Stimulated activated CD4-positive, alpha-beta T cell treated with anti-CD3 and anti-CD28 coated beads, Interleukin-1b, Interleukin-23, amount 100 ng/mL, for 1 hour (primary cell): ENCODE measurements at places on chromosomes 6 and 20.

GRCh38 chr6:36368421-36368820 lies 19.0 kb downstream of the ETV7 start:
- no peak for DNase-seq

DNA sequence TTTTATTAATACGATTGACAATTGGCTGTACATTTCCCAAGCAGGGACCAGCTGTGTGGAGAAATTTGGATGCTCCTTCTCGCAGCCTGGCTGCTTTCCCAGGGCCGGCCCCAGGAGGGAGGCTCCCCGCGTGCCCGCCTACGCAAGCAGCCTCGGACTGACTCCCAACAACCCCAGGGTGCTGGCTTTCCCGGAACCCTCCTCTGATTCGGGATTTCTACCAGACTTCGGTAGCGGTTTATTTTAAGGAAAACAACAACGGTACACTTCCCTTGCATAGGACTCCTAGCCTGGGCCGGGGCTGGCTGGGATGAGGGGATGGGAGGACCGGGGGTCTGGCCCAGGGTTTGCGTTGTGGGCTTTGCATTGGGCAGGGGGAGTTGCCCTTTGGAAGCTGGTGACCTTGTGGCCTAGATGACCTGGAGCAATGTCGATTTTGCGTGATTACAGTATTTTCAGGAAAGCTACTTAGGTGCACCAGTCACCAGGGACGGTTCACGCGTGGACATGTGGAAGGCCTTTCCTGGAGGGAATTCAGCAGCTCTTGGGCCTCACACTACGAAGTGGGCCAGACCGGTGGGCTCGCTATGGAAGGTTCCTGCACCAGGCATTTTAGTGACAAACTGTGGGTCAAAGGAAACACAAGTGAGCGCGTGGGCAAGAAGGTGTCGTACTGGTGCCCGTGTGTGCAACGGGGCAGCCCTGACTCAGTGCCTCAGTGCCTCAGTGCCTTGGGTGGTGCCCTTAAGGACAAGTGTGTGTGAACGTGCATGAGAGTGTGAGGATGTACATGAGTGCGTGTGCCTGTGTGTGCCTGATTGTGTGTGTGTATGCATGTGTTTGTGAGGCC lies 20.7 kb upstream of the PHACTR3 start:
- DNase-seq = no peak

DNA sequence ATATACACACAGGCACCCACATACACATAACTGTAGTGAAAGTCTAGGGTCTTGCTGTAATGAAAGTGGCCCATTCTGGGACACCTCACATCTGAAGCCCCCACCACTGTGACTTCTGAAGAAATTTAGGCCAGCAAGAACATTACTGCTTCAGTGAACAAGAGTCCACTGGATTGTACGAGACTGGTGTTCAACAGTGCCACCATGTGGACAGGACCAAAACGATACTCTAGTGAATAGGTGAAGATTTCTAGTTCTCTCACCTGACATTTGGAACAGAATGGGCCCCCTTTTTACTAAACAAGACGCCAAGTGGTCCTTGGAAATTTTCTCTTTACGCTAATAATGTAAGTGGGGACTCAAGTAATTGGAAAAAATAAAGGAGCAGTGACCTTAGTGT lies 156.9 kb downstream of the MAFB start:
- no peak for DNase-seq

DNA sequence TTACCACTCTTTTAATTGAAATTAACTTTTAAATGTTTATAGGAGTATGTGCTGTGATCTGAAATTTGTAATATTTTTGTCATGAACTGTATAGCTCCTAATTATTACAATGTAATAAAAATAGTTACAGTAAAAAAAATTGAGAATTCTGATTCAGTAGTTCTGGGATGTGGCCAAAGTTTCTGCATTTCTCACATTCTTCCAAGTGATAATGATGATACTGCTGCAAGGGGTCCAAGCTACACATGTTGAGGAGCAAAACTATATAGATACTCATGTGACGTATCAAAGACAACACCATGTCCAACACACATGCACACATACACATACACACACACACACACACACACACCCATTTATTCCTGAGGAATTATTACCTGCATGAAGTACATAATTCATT lies 71.0 kb upstream of the FAM83B start:
- DNase-seq = no peak

GRCh38 chr6:158642097-158642601 lies 2.4 kb downstream of the DYNLT1 start:
- no peak for DNase-seq

DNA sequence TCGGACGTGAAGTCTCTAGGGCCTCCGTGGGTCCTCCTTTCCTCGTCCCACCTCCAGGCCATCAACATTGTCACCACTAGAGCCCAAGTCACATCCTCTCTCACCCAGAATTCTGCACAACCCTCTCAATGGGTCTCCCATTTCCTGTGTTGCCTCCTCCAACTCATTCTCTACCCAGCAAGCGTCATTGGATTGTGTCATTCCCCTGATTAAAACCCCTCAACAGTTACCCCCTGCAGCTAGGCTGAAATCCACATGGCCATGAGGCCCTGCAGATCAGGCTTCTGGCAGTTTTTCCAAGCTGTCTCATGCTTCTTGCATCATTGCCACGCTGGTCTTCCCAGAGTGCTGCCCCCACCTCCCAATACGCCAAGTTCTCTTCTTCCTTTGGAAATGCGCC lies 12.9 kb upstream of the FAM210B start:
- DNase-seq = no peak

DNA sequence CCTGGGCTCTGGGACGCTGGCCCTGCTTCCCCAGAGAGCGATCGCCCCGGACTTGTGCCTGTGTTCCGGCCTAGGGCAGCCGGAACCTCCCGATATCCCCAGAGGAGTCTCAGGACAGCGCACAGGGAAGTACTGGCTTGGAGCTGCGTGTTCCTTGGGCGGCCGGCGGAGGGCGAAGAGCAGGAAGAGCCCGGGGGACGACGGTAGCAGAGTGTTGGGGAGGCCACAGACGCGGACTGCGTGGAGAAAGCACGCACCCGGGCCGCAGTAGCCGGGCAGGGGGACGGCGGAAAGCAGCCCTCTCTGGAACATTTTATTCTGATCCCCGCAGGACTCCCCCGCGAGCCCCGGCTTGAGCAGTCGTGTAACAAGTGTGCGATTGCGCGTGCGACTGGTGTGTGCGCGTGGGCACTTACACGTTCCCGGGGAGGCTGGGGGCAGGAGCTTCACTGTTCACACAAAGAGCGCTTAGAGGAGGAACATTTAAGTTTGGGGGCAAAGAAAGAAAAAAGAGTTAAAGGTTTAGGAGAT lies 36.1 kb downstream of the NCR2 start:
- DNase-seq = no peak

DNA sequence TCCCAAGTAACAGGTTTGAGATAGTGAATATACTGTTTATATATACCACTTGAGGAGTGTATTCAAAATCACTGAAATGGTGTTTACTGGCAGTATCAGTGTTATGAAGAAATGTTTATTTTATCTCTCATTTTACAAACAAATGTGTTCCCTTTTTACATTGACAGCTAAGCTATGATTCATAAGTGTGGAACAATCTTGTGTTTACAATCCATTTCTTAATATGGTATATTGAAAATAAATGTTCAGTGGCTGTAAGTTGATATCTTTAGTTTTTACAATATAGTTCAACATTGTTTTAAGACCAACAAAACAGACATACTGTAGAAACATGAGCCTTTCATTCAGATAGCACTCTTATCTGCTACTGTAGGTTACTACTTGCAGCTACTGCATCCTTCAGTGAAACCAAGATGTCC lies 14.3 kb downstream of the PHF3 start:
- DNase-seq = no peak

- no peak for DNase-seq
These were observed 248.6 kb downstream of the ALDH8A1 start for GRCh38 chr6:134701301-134701700.

- no peak for DNase-seq
These were observed 12.4 kb downstream of the DSN1 start for GRCh38 chr20:36761125-36761524.

GRCh38 chr20:57025666-57026224 lies 240.7 kb downstream of the BMP7 start:
- no peak for DNase-seq

DNA sequence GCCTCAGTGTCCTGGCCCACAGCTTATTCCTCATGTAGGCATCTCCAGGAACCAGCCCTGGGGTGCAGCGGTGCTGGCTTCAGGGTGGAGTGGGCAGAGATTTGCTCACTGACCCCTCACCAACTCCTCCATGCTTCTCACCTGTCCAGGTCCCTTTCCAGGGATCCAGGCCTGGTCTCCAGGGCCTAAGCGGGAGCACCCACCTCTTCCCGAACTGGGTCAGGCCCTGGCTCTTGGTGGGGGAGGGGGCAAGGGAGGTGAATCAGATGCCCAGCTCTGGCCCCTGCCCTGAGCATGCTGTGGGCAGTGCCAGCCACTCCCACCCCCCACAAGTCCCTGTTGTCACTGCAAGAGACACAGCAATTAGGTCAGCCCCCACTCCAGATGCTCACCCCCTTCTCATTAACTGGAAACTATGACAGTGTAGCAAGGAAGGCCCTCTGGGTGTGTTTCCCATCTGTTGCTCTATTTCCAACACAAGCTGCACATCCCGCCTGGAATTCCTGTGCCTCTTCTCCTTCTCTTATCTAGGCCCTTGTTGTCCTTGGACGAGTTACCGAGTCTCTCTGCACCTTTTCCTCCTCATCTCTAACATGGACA lies 37.0 kb downstream of the MDFI start:
- DNase-seq = no peak

DNA sequence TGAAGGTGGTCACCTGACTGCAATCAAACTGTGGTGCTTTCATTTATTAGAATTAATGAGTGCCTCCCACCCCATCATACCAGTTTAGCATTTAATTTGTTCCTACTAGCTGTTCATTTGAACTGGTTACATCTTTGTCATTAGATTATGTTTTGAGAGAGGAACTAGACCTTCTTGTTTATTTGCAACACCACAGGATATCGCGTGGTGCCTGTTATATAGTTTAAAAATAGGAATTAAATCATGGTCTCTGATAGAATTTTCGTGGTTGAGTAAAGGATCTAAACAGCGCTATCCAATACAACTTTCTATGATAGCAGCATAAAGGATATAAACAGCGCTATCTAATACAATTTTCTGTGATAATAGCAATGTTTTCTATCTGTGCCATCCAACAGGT lies 2.8 kb downstream of the RPRD1B start:
- no peak for DNase-seq

DNA sequence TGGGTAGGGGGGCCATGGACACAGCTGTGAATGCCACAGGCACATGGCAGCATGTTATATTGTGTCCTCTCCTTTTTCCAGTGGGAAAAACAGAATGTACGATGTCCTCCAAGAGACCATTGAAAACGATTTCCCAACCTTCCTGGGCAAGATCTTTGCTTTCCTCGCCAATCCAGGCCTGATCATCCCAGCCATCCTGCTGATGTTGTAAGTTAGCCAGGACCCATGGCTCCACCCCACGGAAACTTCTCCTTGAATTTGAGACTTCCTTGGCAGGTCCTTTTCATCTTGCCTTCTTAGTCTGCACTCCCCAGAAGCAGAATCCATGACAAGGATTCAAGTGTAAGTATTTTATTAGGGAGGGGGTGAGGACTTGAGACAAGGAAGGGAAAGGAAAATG lies 28.2 kb upstream of the NOP56 start:
- no peak for DNase-seq

GRCh38 chr20:59405226-59406200 lies 105.1 kb downstream of the EDN3 start:
- DNase-seq = no peak

GRCh38 chr6:28657769-28658465 lies 132.2 kb downstream of the GPX5 start:
- DNase-seq = peak; percentile 51

GRCh38 chr6:144768551-144769075 lies 483.5 kb downstream of the UTRN start:
- DNase-seq = no peak

- DNase-seq = no peak
These were observed 15.1 kb upstream of the RTF2 start for GRCh38 chr20:56453352-56453751.

DNA sequence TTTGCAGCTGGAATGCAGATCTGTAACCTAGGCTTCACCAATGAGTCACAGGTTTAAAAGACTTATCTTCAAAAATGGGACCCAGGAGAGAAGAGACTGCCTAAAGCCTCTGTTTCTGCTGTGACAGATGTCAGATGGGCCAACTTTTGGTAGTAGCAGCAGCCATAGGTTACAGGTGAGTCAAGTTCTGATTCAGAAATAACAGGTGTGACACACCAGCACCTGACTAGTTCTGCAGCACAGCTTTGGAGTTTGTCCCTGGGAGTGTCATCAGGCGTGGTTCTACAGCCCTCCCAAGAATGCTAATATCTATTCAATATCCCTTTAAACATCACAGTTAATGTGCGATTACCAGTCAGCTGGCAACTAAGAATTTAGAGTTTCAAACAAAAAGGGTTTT lies 121.9 kb upstream of the BTN3A2 start:
- DNase-seq = no peak

- no peak for DNase-seq
These were observed 10.1 kb upstream of the SNRNP48 start for GRCh38 chr6:7579851-7580250.

DNA sequence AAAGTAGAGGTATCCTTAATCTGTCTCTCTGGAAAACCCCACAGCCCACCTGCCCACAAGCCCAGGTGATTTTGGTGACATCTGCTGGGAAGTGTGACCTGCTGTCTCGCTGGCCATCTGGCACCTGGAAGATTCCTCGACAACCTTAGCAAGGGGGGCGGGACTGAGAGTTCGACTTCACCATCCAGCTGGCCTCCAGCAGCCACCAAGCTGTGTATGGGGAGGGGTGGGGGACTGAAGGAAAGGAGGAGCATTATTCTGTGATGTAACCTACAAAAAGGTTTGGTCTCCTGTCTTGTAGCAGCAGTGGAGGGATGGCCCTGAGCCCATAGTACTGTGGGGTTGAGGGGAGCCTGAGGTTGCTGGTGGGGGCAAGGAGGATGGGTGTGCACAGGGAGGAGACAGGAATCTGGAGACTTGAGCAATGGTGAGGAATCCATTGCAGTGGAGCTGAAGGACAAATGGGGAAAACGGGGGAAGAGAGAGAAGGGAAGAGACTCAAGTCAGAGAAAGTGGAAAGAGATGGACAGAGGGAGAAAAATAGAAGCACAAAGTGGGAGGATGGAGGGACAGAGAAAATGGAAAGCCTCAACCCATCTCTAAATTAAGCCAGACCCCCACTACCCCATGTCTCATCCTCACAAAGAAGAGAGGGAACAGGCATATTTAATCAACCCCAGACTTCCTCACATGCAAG lies 4.0 kb downstream of the LY6G6F start:
- no peak for DNase-seq

GRCh38 chr6:38612143-38612965 lies 27.4 kb downstream of the BTBD9 start:
- no peak for DNase-seq

- DNase-seq = no peak
These were observed 144.9 kb downstream of the TRMT11 start for GRCh38 chr6:126131246-126131645.

GRCh38 chr20:41358717-41359116 lies 7.9 kb downstream of the EMILIN3 start:
- DNase-seq = no peak

- DNase-seq = no peak
These were observed 166.5 kb upstream of the MYLIP start for GRCh38 chr6:15962449-15962764.

- DNase-seq = no peak
These were observed 448.9 kb downstream of the COL12A1 start for GRCh38 chr6:74756923-74757322.

GRCh38 chr6:116492331-116493067 lies 18.9 kb upstream of the CALHM5 start:
- DNase-seq = no peak
